ENCODE measurements at places on chromosomes 1 and 21. TPM values are rescaled to one million over a fixed set of nuclear protein-coding genes. Genes with fewer than 3 reads are reported as not detected.

DNA sequence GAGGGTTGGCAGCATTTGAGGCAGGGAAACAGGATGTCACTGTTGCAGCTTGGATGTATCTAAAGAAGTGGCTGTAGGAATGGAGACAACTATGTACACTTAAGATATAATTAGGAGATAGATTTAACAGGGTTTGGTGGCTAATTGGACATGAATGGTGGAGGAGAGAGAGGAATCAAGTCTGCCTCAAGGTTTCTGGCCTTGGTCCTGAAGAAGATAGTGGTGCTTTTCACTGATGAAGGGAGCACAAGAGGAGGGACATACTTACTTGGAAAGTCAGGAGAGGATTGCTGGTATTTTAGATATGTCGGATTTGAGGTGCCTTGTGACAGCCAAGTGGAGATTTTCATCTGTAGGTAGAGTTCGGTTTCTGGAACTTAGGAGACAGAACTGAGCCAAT is 123.9 kb downstream of the ST6GALNAC3 start:
- no peak for DNase-seq

The MASP2 gene
- not detected for total RNA-seq

DNA sequence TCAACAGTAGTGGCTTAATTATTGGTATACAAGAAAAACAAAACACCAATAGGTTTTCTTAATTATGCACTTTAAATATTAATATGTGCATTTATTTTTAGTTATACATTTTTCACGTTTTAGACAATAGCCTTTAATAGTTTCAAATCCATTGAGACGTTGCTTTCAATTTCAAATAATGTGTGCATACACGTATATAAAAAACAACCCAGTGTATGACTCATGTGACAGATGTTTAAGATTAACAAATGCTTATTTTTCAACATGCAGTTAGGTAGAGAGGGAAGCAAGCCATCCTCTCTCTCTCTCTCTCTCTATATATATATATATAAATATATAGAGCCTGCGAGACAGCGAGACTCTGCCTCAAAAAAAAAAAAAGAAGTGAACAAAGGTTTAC is 24.3 kb downstream of the EYA3 start:
- DNase-seq, result no peak

DNA sequence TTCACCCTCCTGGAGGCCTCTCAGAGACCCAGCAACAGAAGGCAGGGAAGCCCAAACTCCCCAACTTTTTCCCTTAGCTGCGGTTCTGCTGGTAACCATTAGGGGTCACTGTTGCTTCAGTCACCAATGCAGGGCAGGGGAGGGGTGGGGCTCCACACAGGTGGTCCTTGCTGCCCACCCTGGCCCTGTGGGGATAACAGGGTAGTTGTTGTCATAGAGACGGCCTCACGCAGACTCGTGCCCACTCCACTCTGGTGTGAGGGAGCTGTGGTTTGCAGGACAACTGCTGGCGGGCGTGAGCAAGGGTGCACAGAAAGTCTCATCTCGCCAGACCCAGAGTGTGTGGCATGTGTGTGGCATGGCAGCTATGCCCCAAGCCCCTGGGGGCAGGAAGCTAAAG is 19.9 kb downstream of the INSRR start:
- DNase-seq, result no peak

GRCh38 chr1:195898924-195899323 is 709.3 kb downstream of the KCNT2 start:
- no peak for DNase-seq

GRCh38 chr1:221164951-221165838 is 286.0 kb downstream of the HLX start:
- DNase-seq, result no peak

DNA sequence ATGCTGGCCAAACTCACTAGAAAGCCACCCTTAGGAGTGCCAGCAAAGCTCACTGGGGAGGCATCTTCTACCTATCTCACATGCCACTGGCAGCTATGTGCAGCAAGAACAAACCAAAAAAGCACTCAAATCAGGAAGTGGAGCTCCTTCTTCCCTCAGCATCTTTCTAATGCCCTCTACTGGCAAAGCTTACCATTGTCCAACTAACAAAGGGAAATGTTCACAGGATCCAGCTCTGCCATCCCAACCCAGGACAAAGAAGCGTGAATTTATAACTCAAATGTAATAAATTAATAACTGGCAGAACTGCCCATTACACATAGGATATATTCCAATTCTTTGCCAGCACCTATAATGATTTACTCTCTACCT is 38.9 kb downstream of the LEPR start:
- DNase-seq, result no peak

DNA sequence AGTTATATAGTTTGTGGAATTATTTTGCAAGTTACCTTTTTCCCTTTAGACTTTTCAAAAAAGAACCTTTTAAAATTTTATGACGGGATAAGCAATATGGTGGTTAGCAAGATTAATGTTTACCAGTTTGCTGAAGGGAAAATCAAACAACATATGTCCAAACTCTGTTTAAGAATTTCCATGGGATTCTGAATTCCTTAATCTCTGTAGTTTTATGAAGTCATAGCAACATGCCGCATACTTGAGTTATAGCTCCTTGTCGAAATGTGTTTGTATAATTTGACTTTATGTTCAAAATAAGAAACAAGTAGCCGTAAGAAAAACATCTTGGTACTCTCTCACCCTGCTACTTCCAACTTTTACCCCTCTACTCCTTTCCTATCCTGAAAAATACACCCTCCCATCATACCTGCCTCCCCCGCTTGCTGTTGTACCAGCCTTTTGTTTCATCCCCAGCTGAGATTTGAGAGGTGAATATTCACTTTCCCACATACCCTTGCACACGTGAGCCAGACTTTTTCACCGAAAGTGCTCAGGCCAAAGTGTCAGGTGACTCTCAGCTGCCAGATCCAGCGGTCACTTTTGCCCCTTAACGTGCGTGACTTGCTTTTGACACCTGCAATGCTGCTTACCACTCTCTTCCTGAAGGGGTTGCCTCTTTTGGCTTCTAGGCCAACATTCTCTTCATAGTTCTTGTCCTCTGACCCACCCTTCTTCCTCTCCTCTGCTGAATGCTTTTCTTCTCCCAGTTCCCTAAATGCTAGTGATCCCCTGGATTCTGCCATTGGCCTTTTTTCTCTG is 83.5 kb upstream of the ZNF326 start:
- no peak for DNase-seq
